T-helper 17 cell (primary cell): ENCODE measurements at places on chromosomes 3 and 15.
A peak's percentile ranks its signal among the peaks of the same experiment; 100 is the strongest.

DNA sequence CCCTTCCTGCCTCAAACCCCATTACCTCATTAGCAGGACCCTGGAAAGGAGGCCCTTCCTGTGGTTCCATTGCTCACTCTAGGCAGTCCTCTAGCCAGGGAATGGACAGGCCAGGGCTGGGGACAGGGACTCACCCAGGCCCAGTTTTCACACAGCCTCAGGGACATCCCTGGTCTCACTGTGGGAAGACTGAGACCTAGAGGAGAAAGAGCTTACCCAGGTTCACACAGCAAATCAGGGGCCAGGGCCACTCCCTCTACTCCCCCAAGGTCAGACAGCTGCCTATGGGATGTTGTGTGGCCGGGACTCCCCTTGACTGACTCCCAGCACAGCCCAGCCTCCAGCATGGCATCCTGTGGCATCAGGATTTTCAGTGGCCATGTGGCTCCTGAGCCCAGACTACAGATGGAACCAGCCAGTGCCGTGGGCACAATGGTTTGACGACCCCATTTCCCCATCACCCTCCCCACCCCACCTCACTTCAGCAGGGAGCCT, 49.3 kb downstream of the ADAMTS7 start:
- DNase-seq: no peak

- no peak for DNase-seq
Observed at GRCh38 chr15:45869034-45869668, 234.3 kb downstream of the SQOR start.

- no peak for DNase-seq
Observed at GRCh38 chr15:79970181-79970580, 815 bp downstream of the BCL2A1 start.

GRCh38 chr3:94171954-94172353, 109.1 kb downstream of the NSUN3 start:
- no peak for DNase-seq

DNA sequence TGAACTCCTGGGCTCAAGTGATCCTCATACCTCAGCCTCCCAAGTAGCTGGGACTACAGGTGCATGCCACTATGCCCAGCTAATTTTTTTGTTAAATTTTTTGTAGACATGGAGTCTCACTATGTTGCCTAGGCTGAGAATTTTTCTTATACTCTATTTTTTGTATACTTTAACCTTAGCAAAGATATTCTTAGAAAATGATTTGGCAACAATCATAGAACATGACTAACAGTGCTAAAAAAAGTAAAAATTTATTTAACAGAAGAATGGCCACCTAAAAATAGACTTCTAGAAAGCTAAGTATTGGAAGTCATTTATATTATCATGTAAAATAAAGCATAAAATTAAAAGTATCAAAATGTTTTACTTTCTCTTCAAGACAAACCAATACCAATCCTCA, 322.3 kb downstream of the PLCL2 start:
- DNase-seq: no peak

GRCh38 chr15:64099379-64099778, 3.6 kb downstream of the SNX1 start:
- DNase-seq: no peak

DNA sequence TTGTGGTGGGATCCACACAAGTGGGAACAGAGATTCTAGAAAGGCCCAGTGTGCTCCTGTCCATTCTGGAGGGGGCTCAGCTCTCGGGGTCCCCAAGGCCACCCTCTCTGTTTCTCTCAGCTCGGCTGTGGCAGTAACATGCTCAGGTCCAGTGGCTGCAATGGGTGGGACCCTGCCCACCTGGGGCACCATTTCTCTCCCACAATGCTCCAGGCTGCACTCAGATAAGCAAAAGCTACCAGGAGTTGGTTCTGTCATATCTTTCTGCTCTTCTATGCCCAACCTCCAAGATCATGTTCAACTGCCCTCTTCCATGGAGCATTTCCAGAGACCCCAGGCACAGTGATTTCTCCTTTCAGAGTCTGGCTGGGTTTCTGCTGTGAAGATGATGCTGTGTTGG, 40.8 kb downstream of the ITGA11 start:
- DNase-seq: no peak

- DNase-seq: no peak
Observed at GRCh38 chr3:99499235-99500158, 138.9 kb upstream of the COL8A1 start.

GRCh38 chr3:5187156-5187919, at the start of gene EDEM1:
Gene EDEM1 (plus strand): TSS chr3:5187707. CDS start chr3:5187806, 99 bp downstream.
- DNase-seq: peak; percentile 94
